ENCODE measurements at places on chromosomes 4 and X.

- no peak for DNase-seq
Observed at GRCh38 chr4:67712650-67713528, 11.9 kb upstream of the UBA6 start.

GRCh38 chr4:73750730-73751129, 10.4 kb downstream of the CXCL8 start:
- no peak for DNase-seq

GRCh38 chr4:82230306-82230705, 143.5 kb downstream of the HNRNPD start:
- DNase-seq, result no peak

GRCh38 chr4:6926081-6926480, 16.5 kb downstream of the TBC1D14 start:
- DNase-seq, result no peak

All from stimulated activated CD8-positive, alpha-beta memory T cell treated with anti-CD3 and anti-CD28 coated beads, Interleukin-4, amount 100 ng/mL, for 1 hour (primary cell).